ENCODE measurements at places on chromosomes 4 and X.

DNA sequence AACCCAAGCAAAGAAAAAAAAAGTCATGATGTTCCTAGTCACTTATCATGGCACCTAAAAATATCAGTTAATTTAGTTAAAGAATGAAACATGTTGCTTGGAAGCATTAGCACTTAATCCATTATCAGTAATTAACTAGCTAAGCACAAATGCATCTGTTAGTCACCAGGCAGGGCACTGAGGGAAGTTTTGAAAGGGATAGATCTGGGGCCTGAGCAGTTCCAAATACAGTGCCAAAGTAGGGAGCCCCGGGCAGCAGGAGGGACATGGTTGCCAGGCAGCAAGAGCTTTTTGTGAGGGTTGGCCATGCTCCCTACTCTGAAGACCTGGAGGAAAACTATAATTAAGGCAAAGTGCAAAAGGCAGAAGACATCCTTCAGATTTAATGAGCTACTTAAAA is 62.0 kb downstream of the PHKA1 start:
- DNase-seq = no peak

- no peak for DNase-seq
These were observed 6.3 kb downstream of the DCHS2 start for GRCh38 chr4:154485127-154485773.

GRCh38 chr4:141759796-141760425 is 123.5 kb downstream of the IL15 start:
- no peak for DNase-seq

- DNase-seq = no peak
These were observed 391.4 kb upstream of the DIPK2B start for GRCh38 chrX:45592101-45592500.

DNA sequence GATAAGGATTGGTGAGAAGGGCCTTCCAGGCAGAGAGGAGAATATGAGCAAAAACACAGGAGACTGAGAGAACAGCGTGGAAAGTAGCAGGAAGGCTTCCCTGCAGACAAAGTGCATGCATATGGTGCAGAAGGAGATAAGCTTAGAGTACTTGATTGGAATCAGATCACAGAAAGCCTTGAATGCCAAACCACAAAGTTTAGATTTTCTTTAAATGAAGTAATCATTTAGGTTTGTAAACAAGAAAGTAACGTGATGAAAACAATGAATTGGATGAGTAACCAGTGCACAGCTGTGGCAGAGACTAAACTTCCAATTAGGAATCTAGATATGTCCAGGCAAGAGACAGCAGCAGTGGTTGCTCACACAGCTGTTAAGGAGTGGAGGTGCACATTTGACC is 83.8 kb upstream of the C1QTNF7 start:
- no peak for DNase-seq

DNA sequence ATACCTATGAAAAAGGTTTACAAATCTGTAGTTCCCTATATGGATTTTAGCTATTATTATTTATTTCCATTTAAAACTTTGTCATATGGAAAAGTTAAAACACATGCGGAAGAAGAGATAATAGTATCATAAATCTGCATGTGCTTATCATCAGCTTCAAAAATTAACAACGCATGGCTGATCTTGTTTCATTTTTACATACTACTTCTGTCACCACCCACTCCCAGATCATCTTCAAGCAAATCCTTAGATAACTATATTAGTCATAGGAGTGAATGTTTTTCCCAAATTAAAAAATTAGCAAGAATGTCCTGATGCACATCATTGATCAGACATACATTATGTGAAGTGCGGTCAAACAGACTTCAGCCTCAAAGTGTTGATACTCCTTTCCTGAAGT is 24.6 kb upstream of the MOB1B start:
- DNase-seq = no peak

DNA sequence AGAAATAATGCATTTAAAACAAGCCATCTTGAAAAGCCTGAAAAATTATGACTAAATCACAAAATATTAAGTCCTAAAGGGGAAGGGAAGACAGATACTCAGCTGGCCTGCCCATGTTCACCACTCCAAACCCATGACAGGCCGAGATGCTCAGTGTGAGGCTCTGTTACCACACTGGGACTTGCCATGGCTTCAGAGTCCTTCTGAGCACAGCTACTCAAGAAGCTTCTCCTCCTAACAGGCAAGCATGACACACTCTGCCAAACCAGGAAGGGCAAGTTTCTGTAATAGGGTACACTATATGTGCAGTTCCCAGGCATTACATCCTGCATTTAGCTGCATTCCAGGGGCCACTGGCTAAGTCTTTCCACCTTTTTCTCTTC is 34.0 kb upstream of the CYBB start:
- DNase-seq = no peak

DNA sequence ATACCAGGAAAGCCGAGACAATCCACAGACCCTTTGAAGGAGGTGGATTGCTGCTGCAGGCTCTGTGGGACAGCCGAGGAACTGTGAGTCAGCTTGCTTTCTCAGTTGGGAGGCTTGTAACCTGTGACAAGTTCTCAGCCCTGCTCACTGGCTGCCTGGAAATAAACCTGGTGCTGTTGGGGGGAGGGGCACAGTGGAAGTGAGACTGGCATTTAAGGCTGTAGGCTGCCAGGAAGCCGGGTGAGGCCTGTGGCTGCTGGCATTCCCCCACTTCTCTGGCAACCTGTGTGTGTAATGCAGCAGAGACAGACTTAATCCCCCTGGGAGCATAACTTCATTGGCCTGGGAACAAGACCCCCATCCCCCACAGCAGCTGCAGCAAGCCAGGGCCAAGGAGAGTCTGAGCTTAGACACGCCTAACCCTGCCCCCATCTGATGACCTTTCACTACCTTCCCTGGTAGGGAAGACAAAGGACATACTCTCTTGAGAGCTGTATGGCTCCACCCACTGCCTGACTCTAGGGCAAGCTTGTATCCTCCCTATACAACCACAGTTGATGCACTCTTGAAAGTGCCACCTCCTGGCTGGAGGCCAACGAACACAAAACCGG is 64.1 kb downstream of the ALPK1 start:
- DNase-seq = no peak

- DNase-seq = no peak
These were observed 1.6 kb downstream of the FAM13A start for GRCh38 chr4:89055157-89056080.

- no peak for DNase-seq
These were observed 31.3 kb upstream of the CLDN24 start for GRCh38 chr4:183353557-183353956.

GRCh38 chr4:138796761-138797160 is 218.8 kb upstream of the NOCT start:
- no peak for DNase-seq

- DNase-seq = no peak
These were observed 1.0 kb upstream of the THAP9 start for GRCh38 chr4:82899374-82900065.

- DNase-seq = no peak
These were observed 29.9 kb downstream of the C4orf51 start for GRCh38 chr4:145709843-145710242.
